ENCODE measurements at places on chromosomes 12 and 14.

- no peak for DNase-seq
Measured at GRCh38 chr12:85260896-85261295, 19.1 kb upstream of the ALX1 start.

- no peak for DNase-seq
Measured at GRCh38 chr14:21061347-21061668, 3.7 kb downstream of the RNASE8 start.

DNA sequence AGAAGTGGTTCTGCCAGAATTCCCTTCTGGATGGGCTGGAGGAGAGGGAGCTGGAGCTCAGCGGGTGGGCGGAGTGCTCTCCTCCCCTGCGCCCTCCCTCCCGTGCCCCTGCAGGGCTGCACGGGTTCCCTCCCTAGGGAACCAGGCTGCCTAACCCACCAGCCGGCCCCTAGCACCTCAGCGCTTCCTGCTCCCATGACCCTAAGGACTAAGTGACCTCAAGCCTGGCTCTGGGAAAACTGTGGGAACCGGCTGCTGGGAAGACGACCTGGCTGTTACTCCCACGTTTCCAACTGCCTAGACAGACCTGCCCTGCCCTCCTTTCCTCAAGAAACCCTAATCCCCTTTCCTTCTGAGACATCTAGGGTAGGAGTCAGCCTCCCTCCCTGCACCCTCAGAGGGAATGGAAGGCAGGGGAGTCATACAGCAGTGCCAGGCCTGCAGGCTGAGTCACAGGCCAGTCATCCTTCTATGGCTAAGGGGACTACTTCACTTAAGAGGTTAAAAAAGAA is 31.5 kb downstream of the SLC6A12 start:
- DNase-seq = peak; percentile 97

- DNase-seq = no peak
Measured at GRCh38 chr12:10891937-10892336, 7.9 kb upstream of the PRH1 start.

DNA sequence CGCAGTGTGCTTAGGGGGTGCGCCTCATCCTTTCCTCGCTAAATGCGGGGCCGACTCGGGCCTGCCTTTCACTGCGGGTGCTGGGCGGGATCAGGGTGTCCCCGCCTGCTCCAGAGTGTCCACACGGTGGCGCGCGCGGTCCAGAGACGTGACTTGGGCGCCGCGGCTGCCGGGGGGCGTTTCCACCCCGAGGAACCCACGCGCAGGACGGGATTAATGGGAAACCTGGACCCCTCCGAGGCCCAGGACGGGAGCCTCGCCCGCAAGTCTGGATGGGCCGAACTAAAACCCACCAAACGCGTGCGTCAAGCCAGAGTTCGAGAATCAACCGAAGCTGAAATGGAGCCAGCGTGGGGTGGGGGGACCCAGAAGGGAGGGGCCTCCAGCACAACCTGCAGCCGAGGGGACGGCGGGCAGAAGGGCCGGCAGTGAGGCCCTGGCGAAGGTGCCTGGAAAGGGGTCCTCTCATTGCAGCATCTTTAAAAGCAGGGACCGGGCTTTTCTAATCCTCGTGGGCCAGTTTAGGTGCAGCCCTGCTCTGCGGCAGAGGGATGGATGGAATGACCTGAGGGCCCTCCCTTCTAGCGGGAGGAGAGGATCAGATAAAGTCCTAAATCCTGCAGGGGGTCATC is 93.3 kb downstream of the NINJ2 start:
- DNase-seq = peak; percentile 89

DNA sequence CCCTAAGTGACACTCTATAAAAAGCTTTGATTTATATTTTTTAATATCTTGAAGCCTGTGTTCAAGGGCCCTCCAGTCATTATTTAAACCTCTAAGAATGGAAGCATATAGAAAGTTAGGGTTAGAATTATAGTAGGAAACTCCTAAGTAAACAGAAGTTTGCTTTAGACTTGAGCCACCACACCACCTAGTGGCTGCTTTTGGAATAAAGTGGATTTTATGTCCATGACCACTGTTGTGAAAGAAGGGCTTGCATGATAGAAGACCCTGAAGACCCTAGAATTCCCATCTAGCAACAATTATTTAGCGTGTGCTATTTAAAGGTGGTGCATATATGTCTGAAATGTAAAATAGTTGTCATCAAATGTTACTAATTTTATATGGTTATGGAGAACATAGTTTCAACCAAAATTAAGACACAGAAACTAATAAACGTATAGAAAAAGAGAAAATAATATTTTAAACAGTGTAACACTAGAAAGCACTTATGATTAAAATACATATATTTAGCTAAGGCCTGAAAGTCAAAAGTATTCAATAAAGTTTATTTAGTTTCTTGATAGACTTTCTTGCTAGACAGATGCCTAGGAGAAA is 21.3 kb downstream of the LRRIQ1 start:
- DNase-seq = no peak

DNA sequence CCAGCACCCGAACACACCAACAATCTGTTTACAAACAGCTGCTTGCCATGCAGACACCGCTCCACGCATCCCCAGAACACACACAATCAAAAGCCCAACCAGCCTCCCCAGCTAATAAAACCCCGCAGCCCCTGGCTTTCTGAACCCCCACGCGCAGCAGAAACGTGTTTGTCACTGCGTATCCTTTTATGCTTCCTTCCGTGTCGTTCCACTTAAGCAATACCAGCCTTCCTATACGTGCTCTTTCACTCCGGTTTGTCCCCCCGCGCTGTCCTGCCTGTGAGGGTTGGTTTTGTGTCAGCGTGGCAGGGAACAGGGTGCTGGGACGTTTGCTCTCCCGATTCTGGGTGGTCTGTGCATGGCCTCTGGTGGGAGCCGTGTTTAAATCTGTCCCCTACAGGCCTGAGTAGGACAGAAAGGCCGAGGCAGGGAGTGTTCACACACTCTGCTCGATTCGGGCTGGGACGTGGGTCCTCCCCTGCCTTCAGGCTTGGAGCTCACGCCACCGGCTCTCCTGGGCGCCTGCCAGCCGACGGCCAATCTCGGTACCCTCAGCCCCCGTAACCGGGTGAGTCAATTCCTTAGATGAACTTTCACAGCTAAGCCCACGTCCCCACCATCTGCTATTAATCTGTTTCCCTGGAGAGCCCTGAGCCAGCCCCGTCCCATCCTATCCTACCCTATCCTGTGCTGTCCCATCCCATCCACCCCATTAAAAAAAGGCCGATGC is 60.0 kb downstream of the NOC4L start:
- DNase-seq = no peak

DNA sequence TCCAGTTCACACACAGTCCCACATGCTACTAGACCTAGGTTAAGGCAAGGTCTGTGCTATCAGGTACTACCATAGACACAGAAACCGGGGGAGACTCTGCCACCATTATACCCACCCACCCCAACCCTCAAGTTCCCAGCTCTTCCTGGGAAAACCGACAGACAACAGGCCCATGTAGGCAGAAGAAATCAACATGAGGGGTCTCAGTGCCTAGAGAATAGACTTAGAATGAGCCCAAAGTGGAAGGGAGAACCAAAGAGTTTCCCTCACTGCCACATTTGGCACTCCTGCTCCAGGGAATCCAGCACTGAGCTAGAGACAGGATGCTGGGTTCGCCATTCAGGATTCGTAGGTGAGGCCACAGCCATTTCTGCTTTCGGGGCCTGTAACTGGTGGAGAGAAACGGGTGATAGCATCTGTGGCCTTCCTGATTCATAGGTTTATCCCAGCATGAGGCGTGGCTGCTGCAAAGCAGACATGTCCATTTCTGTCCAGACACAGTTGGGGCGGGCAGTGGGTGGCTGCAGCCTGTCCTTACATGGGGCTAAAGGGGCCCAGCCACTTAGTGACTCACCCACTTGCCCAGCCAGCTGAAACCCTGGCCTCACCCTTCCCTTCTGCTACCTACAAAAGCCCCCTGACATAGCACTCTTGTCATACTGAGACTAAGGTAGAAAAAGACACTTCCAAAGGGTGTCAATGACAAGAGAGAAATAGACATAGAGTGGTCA is 69.4 kb downstream of the IRF2BPL start:
- DNase-seq = no peak

DNA sequence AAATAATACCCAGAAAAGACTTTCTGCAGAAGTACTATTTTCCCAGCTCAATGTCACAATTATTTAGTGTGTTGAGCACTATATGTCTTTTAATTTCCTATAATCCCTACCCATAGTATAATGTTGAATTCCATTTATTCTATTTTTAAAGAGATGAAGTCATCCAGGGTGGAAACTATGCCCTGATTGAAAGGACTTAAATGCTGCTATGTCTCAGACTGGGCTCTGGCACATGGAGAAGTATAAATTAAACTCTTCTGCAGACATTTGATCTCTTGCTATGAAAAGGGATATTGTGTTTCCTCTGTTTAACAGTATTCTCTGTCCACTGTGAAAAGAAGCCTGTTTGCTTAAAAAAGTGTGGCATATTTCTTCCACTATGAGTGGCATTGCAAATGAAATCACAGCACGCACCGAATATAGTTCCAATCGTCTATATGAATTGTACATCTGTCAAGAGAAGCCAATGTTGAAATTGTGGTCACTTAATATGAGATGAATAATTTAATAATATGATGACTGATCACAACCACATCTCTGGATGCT is 192.3 kb downstream of the BCAT1 start:
- DNase-seq = no peak

- no peak for DNase-seq
Measured at GRCh38 chr12:11055306-11055705, 6.8 kb downstream of the TAS2R46 start.

DNA sequence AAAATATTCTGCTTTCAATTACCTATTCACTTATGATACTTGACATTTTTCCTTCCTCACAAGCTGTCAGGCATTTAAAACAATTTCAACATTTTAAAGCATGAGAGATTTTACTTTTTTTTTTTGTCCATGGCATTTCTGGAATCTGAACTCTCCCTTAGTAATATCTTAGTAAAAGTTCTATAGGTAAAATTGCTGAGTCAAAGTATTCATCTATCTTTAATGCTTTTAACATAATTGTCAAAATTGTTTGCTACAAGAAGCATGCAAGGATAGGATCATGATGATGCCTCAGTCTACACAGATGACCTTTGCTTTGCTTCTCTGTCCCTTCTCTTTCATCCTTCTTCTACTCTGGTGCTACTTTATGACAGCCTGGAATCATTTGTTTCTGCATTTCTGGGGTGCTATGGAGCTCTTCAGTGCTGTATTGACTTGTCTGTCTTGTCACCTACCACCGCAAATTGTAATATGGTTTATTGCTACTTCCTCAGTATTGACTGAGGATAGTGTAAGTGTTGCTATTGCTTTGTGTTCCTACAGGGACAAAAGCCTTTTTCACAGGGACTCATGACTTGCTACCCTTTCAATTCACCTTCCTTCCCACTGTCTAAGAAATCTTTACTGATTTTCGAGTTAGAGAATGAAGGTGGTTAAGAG is 589.8 kb upstream of the ATP2B1 start:
- no peak for DNase-seq

DNA sequence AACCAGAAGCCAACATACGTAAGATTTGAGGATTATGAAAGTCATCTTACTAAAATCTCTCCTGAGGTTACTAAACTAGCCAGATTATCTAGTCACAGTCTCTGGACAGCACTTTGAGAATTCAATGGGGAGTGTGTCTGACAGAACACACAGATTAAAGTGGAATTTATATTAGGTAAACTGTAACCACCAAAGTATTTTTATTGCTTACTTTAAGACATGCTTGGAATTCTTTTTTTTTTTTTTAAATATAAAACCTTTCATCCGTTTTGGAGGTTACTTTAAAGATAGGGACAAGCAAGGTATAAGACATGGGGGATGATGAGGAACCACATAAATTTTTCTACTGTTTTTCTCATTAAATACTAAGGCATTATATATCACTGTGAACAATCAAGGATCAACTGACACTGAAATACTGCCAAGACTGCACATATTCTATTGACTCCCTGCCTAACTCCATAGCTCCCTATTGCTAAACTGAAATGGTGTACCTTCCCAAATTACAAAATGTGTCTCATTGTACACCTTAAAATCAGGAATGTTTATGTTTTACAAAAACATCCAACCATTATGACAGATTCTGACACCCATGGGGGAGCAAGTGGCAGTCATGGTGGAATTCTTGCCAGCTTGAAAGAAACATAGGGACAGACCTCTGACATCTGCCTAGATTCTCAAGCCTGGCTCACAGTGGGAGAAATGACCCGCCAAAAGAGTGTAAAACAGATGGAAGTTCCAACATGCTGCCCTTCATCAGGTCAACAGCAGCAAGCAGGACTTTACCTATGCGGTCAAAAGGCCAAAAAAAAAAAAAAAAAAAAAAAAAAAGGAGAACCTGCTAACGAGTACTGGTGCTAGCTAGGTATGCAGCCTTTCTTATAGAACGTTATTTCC is 239.3 kb downstream of the MED13L start:
- DNase-seq = peak; percentile 12

DNA sequence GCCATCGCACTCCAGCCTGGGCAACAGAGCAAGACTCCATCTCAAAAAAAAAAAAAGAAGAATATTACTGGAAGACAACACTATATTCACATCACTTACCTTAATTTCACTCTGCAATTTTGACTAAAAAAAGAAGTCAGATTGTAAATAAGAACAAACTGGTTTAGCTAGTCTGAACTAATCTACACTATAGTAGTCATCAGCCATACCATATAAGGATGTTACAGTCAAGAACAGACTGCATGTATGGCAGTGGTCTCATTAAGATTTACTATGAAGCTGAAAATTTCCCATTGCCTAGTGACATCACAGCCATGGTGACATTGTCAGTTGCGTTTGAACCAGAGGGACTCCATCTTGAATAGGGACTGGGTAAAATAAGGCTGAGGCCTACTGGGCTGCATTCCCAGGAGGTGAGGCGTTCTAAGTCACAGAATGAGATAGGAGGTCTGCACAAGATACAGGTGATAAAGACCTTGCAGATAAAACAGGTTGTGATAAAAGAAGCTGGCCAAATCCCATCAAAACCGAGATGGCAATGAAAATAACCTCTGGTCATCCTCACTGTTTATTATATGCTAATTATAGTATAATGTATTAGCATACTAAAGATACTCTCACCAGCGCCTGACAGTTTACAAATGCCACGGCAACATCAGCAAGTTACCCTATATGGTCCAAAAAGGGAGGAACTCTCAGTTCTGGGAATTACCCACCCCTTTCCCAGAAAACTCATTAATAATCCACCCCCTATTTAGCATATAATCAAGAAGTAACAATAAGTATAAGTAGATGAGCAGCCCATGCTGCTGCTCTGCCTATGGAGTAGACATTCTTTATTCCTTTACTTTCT is 51.2 kb downstream of the OSBPL8 start:
- no peak for DNase-seq

DNA sequence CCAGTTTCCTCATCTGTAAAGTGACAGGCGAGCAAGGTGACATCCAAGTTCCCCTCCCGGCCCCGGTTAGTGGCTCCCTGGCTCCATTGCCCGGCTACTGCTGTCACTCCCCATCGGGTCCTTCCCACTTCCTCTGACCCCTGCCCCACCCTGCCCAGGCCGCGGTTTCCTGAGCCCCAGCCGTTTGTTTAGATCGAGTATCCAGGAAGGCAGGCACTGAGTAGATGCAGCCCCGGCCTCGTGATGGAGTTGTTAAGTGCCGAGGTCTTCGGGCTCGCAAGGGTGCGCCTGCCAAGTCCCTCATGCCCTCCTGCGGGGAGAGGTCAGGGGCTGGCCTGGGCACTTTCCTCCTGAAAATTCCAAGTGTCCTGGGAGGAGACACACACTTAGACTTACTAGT is 55.4 kb downstream of the TEAD4 start:
- DNase-seq = no peak
